ENCODE measurements at places on chromosomes 6 and 20.

DNA sequence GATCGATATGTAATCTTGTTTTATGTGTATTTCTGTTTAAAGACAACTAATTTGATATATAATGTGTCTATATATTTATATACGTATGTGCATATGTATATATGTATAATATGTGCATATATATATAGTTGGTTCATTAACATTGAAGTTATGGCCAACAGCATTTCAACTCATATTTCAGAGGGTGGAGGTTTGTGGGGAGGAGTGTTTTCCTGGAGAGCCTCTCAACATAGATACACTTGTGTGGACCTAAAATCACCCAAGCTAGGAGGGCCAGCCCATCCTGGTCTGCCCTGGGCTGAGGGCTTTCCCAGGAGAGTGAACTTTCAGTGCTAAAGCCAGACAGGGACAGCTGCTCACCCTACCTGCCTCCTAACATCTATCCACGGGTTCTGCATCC, 68.8 kb downstream of the TMEM242 start:
- DNase-seq, result no peak

DNA sequence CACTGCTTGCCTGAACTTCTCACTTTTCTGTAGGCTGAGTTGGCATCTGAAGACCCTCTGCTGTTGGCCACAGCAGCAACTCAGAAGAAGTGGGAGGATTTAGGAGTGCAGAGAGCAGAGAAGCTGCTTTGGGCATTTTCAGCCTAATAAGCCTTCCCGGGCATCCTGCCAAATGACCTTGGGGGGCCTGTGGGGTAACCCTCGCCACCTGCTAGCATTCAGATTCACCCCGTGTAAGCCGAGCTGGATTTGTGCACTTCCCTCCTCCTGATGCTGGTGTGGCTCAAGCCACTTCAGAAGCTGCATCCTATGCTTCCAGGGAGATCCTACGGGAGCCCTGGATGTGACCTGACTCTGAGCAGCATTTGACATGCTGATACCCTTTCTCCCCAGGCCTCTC, 114.8 kb downstream of the LRFN2 start:
- no peak for DNase-seq

GRCh38 chr6:92967362-92967761, 452.0 kb downstream of the EPHA7 start:
- no peak for DNase-seq

DNA sequence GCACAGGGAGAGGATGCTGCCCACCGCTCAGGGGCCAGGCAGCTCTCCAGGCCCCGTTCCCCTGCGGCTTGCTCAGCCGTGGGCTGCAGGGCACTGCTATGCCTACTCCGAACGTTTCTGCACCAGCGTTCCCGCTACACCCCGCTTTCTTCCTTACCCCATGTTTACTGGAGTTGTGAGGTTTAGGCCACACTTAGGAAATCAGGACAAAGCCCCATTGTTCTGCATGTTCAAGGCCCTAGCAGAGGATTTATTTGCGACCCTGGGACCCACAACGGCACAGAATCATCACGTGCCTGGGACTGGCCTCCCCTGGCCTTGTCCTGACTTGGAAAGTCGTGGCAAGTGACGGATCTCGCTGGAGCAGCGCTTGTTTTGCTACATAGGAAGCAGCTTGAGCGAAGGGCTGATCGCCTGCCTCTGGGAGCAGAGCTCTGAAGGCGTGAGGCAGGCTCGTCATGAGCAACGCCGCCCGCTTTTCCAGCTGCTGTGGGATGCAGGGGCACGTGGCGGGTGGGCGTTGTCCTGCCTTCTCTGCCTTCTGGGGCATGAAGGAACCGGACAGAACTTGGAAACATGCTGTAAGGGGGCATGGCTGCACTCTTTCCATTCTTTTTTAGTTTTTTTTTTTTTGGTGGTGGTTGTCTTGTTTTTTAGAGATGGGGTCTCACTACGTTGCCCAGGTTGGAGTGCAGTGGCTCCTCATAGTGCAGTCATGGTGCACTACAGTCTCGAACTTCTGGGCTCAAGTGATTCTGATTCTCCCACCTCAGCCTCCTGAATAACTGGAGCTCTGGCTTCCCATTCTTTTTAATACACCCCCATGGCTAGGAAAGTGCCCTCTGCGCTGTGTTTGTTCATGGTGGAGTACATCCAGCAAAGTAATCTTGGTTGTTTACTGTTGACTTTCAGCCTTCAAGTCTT, 14.6 kb upstream of the TMEM181 start:
- DNase-seq, result no peak

DNA sequence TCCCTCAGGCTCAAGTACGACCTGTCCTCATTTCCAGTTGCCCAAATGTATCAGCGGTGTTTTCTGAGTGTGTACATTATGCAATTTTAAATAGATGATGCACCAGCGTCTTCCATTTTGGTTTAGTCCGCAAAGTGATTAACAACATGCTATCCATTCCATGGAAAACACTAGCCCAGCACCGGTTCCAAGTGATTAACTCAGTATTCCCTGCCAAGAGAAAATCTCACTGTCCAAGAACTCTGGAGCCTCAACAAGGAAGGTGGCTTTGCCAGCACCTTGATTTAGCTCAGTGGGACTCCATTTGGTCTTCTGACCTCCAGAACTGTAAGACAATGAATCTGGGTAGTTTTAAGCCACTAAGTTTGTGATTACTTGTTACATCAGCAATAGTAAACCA, 107.2 kb downstream of the FOXC1 start:
- DNase-seq, result no peak
